Peyer's patch (tissue), 4 donors: ENCODE measurements at places on chromosomes 12 and 14.

DNA sequence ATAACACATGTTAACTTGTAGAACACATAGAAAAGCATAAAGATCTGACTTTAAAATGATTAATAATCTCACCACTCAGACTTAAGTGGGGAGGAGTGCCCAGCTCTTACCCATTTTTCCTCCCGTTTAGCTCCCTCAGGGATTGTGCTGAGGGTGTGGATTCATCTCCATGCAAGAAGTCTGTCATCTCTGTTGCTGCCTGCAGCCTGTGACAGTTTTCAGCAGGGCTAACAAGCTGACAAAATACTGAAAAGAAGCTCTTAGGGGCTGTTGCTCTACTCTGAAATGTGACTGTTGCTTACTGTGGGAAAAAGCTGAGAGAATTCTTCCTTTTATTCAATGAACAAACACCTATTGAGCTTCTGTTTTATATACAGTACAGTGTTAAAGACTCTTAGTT, 216.2 kb downstream of the CPNE8 start:
- DNase-seq, result no peak

- DNase-seq, result no peak
Measured at GRCh38 chr12:56593909-56594621, 36.1 kb downstream of the BAZ2A start.

- no peak for DNase-seq
Measured at GRCh38 chr12:129665414-129665813, 238.4 kb downstream of the TMEM132D start.

- no peak for DNase-seq
Measured at GRCh38 chr12:8035440-8036010, 3.0 kb downstream of the FOXJ2 start.

GRCh38 chr14:99522457-99522891, 41.3 kb downstream of the CCNK start:
- DNase-seq, result no peak

DNA sequence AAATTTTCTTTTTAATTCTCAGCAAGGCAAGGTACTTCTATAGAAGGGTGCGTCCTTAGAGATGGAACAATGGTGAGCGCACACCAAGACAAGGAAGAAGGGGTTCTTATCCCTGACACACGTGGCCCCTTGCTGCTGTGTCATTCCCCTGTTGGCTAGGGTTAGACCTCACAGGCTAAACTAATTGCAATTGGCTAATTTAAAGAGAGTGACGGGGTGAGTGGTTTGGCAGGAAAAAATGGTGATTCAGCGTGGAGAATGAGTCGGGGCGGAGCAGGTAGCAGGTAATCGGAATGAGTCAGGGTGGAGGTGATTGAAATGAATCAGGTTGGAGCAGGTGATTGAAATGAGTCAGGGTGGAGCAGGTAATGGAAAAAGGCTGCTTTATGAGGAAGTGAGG, 36.3 kb upstream of the HECTD1 start:
- DNase-seq, result no peak

GRCh38 chr14:102145395-102145794, 5.7 kb downstream of the WDR20 start:
- DNase-seq, result no peak

GRCh38 chr12:82833481-82833880, 146.8 kb downstream of the TMTC2 start:
- DNase-seq, result no peak

- DNase-seq, result no peak
Measured at GRCh38 chr14:103198131-103199105, 75.2 kb downstream of the TNFAIP2 start.
